Cardiac muscle cell (in vitro differentiated cells and primary cell): ENCODE measurements at places on chromosomes 1 and 21. TPM values are rescaled to one million over a fixed set of nuclear protein-coding genes. Genes with fewer than 3 reads are reported as not detected.

Gene CAMK1G
- 5.4 and 8.5 TPM in 2 replicates for total RNA-seq

Gene MATN1
- 0.28 and 0.36 TPM in 2 replicates for total RNA-seq

Gene KLHDC8A
- total RNA-seq = 0.18 and 0.71 TPM in 2 replicates

Gene S100A7
- not detected in 2 replicates for total RNA-seq

Gene KCNJ10
- total RNA-seq = 0.11 and 0.42 TPM in 2 replicates

Gene NBPF6
- total RNA-seq = not detected in 2 replicates

Gene NCAM2
- 0.45 and 2.5 TPM in 2 replicates for total RNA-seq
